ENCODE measurements at places on chromosomes 12 and 14.

DNA sequence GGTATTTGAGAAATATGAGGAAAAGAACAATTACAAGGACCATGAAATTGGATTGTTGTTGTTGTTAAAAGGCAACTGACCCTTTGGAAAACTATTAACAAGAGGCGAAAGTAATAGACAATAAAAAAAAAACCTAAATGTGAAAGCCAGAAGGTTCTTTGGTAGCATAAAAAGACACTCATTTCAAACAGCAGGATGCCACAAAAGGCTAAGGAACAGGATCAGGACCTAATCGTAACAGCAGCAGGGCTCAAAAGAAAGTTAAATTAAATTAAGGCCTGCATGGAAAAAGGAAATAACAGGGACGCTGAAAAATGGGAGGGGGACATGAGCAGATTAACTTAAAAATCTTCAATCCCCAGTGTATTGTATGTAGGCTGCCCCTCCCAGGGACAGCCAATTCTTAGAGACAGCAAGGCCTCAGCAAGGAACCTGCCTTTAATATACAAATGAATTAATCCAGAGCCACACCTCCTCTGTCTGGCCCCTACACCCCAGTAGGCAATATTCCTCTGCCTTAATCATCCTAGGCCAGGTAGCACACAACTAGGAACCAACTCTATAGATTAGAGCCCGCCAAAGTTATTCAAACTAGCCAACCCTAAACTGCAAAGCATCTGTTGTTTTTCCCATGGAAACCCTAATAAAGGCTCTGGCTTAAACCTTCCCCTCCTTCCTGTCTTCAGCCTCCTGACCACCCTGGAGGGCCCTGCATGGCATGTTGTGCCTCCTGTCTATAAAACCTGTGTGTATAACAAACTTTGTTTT lies 28.4 kb upstream of the AP4S1 start:
- DNase-seq, result no peak

DNA sequence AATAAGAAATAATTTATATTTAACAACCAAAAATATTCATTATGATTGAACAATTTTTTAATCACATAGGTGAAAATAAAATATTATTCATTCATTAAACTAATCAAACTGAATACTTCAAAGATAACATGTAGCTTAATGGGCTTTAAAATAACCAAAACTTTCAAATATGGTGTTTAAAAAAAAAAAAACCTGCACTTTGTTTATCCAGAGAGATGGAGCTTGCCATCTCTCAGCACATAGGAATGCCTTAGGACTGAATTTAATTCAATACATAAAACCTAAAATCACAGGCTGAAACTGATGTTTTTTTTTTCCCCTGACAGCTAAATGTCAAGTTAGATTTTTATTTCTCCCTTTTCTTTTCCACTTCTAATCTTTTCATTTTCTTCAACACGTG lies 14.4 kb upstream of the CCER1 start:
- no peak for DNase-seq

DNA sequence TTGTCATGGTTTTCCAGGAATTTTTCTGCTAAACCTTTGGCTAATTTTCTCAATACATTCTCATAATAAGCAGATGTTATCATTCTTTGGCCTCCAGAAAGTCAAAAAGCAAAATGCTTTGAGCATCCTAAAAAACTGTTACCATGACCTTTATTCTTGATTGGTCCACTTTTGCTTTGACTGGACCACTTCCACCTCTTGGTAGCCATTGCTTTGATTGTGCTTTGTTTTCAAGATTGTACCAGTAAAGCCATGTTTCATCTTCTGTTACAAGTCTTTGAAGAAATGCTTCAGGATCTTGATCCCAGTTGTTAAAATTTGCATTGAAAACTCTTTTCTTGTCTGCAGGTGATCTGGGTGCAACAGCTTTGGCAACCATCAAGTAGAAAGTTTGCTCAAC lies 180.1 kb downstream of the DUSP6 start:
- no peak for DNase-seq

- no peak for DNase-seq
Observed at GRCh38 chr12:120962532-120963020, 15.8 kb upstream of the HNF1A start.

DNA sequence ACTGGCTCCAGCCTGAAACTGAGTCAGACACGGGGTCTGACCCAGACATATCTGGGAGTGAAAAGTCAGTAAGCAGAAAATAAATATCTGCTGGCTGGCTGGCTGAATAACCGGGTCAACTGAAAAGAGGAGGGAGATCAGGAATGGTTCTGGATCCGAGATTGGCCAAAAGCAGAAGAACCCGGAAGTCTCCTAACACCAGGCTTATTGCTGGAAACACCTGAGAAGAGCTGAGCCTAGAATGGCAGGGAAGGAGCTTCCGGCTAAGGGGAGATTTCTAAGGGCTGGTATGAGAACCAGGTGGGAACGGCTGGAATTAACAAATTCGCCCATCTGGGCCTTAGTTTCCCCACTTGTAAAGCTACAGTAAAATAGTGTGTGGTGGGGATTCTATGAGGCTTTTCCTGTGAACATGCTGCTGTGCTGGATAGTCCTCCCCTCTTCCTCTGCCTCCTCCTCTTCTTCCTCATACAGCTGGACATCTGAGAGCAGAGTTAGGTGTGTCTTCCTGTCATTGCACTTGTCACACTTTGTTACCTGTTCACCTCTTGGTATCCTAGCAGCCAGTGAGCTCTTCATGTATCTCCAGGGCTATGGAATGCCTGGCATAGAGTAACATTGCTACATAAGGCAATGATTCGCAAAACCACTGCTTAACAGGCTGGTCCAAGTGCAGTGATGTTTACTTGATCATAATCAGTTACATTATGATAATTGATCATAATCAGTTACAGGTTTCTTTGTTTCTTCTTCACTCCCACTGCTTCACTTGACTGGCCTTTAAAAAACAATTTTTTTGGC lies 2.0 kb upstream of the SHMT2 start:
- DNase-seq, result no peak

- no peak for DNase-seq
Observed at GRCh38 chr12:6887460-6887859, 14.4 kb upstream of the SPSB2 start.

GRCh38 chr14:103941973-103942736 lies at the start of gene RD3L:
Gene RD3L, minus strand, starts transcription at chr14:103942529. Its CDS starts 834 bp downstream, at chr14:103941695.
- DNase-seq, result no peak

- DNase-seq, result no peak
Observed at GRCh38 chr14:59529189-59529588, 44.9 kb downstream of the JKAMP start.

DNA sequence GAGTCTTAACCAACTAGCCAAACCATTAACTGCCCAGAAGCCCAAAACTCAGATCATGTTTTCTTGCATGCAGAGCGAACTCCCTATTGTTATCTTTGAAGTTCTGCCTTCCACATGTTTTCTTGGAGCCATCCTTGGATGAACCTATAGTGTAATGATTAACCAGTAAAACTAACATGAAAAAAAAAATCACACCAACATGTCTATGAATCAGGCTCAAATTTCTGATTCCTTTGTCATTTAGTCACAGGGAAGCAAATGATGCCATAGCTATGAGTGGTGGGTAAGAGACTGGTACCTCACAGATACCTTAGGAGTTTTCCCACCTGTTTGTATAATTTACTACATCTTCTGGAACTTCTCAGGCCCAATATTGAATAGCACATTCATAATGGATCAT lies 70.7 kb downstream of the PTPRO start:
- DNase-seq, result no peak

DNA sequence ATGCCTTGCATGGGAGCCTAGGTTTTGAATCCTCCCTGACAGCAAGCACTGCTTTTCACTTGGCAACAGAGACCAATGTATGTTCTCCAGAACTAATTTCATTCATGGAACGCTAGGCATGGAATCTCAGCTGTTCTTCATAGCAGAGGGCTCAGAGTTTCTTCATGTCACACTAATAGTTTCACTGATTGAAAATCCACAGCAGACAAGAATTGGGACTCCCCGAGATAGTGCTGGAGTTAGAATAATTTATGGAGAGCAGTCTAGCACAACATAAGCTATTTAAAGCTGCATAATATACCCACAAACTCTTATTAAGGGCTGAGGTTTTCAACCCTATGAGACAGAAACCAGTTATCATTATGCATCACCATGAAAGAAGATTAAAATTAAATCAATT lies 342.5 kb downstream of the TMEM132D start:
- no peak for DNase-seq

DNA sequence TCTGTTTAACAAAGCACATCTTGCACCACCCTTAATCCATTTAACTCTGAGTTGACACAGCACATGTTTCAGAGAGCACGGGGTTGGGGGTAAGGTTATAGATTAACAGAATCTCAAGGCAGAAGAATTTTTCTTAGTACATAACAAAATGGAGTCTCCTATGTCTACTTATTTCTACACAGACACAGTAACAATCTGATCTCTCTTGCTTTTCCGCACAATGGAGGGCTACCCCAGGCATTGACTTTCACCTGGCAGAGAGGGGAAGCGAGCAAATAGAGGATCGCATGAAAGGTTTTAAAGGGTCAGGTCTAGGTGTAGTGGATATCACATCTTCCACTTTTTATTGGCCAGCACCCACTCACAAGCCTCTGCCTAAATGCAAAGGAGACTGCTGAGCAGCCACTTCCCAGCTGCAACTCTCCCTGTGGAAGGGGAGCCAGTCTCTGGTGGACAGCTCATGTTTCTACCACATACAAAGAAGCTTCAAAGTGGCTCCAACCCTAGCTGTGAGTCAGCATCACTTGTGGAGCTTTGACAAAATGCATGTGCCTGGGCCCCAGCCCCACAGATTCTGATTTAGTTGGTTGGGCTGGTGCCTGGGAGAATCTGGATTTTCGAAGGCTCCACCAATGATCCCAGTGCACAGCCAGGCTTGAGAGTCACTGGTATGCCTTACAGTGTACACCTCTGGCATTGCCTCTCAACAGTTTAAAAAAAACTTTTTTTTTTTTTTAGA lies 7.2 kb upstream of the FNTB start:
- no peak for DNase-seq

DNA sequence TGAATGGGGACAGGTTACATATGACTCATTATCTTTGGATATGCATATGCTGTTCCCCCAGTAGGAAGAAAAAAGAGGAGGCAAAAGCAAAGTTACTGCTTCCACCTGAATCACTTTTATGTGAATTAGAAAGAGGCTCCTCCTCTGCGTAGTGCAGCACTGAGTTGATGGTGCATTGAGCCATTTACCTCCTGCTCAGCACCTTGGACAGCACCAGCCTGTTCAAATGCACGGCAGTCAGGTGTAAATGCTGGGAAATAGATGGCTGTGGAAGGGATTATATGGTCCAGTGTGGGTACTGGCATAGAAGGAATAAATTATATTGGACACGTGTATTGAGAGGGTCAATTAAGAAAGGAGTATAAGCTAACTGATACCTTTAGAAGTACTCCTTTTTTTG lies 541.9 kb upstream of the SEL1L start:
- DNase-seq, result no peak

- no peak for DNase-seq
Observed at GRCh38 chr14:68405961-68406360, 386.9 kb downstream of the ZFP36L1 start.
